ENCODE measurements at places on chromosomes 5 and 9. TPM values are rescaled to one million over a fixed set of nuclear protein-coding genes. Genes with fewer than 3 reads are reported as not detected.

DNA sequence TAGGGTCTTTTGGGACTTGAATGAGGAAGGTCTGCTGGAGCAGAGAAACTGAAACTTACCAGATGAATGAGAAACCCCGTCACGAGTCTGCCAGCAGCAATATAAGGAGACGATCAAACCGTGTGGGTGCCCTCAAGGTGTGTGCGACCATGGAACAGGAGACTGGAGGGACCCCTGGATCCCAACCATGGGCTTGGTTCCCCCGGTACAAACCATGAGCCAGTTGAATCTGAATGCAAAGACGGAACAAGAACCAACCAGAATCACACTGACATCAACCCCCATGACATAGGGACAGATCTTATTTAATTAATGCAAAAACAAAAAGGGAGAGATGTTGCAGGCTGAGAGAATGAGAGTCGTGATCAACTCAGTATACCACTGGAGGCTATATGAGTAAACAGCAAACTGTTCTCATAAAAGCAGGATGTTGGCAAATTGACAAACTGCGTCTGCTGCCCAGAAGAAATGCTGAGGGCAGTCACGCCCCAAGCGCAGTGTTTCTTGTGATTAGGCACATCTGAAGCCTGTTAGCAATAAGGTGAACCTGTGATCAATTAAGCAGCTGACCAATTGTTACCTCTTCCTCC, 475.5 kb upstream of the ACO1 start:
- no peak for ATAC-seq

GRCh38 chr9:136672431-136673087, 9.8 kb downstream of the EGFL7 start:
- no peak for ATAC-seq

GRCh38 chr9:129626625-129627284, 792 bp downstream of the NTMT1 start:
- no peak for ATAC-seq

- ATAC-seq: no peak
Observed at GRCh38 chr5:13746026-13746425, 198.5 kb downstream of the DNAH5 start.

DNA sequence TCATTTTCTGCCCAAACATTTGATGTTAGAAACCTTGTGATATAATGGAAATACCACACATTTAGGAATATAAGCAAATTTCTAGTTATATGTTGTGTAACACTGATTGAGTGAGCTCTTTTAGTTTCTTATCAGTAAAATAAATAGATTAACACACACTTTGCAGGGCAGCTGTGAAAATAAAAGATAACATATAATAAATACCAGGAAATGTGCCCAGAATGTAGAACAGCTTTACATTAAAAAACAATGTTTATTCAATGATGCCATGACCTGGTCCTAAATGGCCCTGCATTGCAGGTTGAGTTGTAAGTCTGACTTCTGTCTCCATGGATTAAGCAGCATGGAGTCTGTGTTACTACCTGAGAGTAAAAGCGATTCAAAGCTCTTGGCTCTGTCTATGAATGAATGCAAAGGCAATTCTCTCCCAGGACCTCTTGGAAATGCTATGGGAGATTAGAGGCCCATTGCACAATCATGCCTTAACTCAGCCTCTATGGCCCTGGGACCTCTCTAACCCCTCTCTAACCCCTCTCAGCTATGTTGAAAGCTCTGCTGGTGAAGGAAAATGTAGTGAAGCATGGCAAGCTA, 296.0 kb upstream of the ACTBL2 start:
- no peak for ATAC-seq

- ATAC-seq: no peak
Observed at GRCh38 chr5:128015978-128016377, 67.6 kb upstream of the SLC12A2 start.

DNA sequence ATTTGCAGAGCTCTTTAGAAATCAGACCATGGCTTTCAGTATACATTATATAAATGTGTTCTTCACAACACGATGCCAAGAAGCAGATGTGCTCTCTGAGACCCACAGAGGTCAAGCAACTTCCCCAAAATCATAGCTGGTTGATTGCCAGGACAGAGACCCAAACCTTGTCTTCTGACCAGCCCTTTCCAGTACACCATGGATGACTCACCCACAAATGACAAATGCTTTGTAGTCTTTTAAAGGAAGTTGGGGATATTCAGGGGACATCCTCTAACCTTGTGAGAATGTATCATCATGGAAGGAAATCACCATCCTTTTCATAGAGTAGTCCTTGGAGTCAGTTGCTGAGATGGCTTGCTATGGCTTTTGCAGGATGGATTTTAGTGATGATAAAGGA, 30.1 kb downstream of the ZNF462 start:
- no peak for ATAC-seq

DNA sequence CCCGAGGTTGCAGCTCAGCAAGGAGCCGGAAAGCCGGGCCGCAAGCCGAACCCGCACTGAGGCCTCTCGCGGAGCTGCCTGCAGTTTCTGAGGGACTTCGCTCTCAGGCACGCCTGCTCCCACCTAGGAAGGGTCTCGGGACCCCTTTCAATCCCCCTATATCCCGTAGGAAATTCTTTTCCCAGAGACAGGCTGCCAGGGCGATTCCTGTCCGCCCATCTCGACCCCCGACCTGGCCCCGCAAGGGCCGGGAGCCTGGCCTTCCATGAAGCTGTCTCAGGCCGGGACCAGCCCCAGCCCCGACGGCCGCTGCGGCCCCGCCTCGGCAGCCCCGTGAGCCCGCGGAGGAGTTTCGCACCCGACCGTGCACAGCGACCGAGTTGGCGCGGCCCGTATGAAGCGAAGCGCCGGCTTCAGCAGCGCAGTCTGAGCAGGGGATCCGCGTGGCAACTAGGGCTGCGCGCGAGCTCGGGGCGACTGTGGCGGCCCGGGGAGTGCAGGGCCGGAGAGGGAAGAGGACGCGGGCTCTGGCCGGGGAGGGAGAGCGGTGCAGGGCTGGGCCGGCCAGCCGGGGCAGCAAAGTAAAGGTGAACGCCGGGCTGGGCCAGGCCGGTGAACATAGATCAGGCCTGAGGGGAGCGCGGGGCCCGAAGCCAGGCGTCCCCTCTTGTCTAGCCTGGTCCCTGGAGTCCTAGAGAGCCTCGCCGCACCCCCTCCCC, 977 bp upstream of the PRDM12 start:
- no peak for ATAC-seq

GRCh38 chr5:1666221-1666620, 133.4 kb downstream of the MRPL36 start:
- ATAC-seq: no peak

GRCh38 chr9:98783518-98784226, 12.7 kb downstream of the ANKS6 start:
- no peak for ATAC-seq

- ATAC-seq: peak; percentile 69
Observed at GRCh38 chr5:127957183-127957582, 126.4 kb upstream of the SLC12A2 start.

- no peak for ATAC-seq
Observed at GRCh38 chr9:73541923-73542322, 390.3 kb downstream of the ANXA1 start.

- no peak for ATAC-seq
Observed at GRCh38 chr5:12615141-12615820, 711.0 kb upstream of the CTNND2 start.

The NOTCH1 gene
- total RNA-seq: 39.4 TPM

The SLC34A1 gene
- not detected for total RNA-seq

The SLC6A19 gene
- total RNA-seq: not detected

The DAP gene
- 41.9 TPM for total RNA-seq

The PRR16 gene
- total RNA-seq: 3.2 TPM

The ADGRV1 gene
- 0.16 TPM for total RNA-seq

Measured in gastroesophageal sphincter (tissue), 4 donors.